Germinal center (tissue), 1 donor: ENCODE measurements at places on chromosomes 11 and 22.

GRCh38 chr11:567629-568292, 7.0 kb downstream of the RASSF7 start:
- no peak for DNase-seq

GRCh38 chr11:106999196-106999595, 19.1 kb downstream of the GUCY1A2 start:
- DNase-seq = no peak

DNA sequence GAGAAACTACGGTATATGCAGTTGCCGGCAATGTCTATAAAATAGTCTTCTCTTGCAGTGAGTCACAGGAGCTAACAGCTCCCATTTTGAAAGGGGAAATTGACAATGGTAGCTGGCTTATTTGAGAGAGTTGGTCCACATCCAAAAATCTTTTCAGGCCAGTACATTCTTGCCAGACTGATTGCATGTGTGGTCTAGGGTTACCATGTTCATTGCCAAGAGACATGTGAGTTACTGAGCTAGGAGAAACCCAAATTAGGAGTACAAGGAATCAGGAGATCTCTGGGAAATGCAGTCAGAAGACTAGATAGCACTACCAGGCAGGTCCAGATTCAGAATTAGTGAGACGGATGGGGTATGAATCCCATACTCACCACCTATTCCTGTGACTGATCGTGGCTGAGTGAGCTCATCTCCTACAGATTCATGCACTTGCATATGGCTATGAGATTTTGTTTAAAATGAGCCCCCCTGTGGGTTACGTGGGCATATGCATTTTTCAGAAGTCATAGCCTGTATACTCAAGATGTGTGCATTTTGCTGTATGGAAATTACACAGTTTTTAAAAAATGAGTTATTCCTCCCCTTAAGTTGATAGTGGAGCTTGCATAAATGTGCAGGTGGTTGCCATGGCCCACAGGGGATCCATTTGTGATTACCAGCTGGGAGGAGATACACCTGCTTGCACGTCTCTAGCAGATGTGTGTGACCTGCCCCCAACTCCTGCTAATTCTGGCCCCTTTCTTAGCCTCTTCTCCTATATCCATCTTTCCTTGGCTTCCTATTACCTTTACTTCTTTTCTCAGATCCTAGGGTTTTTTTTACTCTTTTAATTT, 102.7 kb downstream of the COMMD9 start:
- peak; percentile 21 for DNase-seq

DNA sequence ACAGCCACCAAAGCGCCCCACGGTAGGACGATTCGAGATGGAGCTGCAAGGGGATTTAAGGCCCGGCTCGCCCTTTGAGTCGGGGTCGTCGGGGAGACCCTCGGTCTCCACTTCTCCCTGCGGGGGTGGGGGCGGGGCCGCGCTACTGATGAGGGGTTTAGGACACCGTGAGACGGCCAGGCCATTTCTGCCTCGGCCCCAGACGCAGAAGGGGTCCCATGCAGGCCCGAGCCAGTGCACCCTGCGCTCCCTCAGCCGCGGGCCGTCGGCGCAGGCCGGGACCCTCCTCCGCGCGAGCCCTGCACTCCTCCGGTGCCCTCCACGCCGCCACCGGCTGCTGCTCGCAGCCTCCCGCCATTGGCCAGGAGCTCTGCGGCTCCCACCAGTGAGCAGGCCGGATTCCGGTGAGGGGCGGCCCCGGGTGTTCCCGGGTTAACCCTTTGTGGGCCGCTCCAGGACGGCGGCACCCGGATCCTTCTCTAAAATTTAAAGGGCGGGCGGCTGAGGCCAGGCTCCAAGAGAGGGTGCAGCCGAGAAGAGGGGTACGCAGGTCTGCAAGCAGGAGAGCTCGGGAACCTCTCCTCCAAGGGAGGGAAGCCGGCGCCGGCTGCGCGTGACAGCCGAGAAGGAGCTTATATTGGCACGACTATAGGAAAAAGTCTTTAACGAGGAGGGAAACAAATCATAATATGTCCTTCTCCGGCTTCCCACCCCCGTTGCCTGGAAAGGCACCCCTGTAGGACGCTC, 18.0 kb downstream of the CREB3L1 start:
- DNase-seq = peak; percentile 83

DNA sequence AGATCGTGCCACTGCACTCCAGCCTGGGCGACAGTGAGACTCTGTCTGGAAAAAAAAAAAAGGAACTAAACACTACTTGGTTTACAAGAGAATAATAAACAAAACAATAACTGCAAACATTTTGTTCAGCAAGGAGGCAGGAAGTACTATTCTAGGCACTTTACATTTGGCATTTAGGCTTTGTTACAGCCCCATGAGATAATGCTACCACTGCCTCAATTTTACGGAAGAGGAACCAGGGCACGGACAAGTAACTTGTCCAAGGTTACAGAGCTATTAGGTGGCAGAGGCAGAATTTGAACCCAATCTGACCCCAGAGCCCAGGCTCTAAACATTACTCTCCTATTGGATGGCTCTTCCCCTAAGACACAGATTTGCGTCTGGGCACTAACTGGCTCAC, 108.7 kb upstream of the AKIP1 start:
- no peak for DNase-seq

GRCh38 chr22:36900225-36900624, 13.2 kb upstream of the CSF2RB start:
- DNase-seq = no peak

DNA sequence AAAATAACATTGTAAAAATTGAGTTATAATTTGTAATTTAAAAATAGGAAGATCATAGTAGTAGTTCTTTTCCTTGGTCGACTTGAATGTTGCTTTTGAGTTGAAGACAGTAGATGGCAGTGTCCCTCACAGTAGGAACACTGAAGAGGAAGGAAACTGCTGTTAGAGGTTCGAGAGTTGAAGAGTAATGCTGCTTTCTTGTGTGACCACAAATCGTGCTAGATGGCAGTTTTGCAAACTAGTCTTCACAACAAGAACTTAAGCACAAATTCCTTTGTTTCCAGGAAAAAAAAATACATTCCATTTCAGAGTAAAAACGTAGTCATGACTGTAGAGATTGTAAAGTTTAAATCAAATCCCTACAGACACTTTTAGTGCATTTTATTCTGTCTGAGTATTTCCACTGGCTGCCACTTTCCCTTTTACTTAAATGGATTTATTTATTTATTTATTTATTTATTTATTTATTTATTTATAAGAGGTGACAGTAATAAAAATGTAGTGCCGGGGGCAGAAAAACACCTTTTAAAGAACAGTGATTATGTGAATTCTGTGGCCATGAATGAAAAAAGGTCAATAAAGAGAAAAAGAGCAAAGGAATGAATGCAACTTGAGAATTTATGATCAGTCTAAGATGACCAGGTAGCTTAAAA, 54.6 kb downstream of the SPECC1L start:
- peak; percentile 62 for DNase-seq

- DNase-seq = no peak
Measured at GRCh38 chr11:77351281-77351886, 49.9 kb upstream of the GDPD4 start.

DNA sequence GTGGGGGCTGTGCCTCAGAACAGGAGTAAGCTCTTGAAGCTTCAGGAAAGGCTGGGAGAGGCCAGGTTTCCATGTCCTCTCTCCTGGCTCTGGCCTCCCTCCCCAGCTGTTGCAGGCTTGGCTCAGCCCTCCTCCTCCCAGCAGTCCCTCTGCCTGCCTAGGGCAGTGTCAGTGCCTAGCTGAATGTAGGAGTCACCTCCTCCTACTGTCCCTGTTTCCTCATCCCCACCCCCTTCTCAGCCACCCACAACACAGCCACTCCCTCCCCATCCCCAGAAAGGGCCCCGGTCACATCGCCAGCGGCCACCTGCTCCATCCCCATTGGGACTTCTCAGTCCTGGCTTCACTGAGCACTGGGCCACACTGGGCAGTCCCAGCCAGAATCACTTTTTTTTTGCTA, 2.9 kb upstream of the FBLN1 start:
- no peak for DNase-seq

DNA sequence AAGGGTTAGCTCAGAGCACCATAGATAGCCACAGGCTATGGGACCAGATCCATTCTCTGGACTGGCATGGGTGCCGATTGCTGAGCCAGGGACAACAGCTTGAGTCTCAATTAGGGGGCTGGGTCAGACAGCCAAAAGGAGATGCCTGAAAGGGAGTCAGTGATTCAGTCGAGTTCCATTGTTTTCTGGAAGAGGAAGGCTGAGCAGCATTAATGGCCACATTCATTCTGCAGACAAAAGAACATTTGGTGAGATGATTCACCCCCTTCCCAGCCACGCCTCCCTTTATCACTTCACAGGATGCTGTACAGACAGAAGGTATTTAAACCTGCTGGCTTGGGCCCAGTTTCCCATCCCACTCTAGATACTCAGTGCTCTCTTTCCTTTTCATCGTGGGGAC, 131.9 kb downstream of the ADAMTS15 start:
- DNase-seq = no peak

DNA sequence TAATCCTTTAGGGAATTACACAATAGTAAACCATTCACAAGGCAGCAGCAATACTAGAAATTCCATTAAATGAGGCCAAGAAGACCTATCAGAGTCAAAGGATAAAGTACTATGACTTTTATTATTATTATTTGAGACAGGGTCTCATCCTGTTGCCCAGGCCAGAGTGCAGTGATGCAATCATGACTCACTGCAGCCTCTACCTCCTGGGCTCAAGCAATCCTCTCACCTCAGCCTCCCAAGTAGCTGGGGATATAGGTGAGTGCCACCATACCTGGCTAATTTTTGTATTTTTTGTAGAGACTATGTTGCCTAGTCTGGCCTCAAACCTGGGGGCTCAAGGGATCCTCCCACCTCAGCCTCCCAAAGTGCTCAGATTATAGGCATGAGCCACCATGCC, 51.8 kb downstream of the TTC28 start:
- DNase-seq = no peak

DNA sequence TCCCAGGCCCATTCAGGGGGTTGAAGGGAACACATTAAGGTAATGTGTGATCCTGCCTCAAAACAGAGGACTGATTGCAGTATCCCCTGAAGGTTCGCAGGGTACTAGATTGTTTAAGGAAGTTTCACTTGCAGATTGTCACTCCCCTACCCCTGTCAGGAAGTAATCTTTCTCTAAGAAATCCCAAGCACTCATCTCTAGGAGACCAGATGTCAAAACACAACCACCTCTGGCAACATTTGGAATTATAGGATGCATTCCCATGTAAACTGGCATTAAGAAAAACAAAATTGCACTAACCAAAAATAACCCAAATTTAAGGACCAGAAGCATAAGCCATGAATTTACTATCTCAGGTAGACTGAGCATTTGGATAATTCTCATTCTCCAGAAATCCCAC, 1.6 kb downstream of the MRPL17 start:
- no peak for DNase-seq

DNA sequence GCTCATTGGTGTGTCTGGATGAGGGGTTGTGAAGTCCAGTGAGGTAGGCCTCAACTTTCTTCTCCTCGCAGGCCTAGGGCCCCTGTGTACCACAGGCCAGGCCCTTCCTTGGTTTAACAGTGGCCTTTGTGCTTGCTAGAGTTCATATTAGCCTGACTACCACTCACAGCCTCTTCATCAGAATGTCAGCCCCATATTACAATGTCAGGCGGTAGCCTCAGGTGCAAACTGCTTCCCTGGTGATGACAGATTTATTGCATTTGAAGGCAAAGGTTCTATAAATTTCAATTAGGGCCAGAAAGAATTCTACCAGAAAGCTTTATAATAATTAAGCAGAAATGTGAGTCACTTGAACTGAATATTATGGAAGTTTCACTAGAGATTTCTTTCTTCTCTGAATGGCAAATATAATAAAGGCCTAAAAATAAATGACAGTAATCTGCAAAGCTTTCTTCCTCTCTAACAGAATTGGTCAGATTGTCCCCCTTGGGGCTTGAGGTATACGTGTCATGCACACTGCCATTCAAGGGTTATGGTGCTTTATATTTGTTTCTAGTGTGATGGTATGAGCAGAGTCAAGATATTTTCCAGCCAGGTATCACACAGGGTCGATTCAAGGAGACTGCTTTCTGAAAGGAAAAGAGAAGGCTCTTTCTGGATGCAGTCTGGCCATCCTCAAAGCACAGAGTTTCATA, 210.3 kb downstream of the CWF19L2 start:
- DNase-seq = no peak

DNA sequence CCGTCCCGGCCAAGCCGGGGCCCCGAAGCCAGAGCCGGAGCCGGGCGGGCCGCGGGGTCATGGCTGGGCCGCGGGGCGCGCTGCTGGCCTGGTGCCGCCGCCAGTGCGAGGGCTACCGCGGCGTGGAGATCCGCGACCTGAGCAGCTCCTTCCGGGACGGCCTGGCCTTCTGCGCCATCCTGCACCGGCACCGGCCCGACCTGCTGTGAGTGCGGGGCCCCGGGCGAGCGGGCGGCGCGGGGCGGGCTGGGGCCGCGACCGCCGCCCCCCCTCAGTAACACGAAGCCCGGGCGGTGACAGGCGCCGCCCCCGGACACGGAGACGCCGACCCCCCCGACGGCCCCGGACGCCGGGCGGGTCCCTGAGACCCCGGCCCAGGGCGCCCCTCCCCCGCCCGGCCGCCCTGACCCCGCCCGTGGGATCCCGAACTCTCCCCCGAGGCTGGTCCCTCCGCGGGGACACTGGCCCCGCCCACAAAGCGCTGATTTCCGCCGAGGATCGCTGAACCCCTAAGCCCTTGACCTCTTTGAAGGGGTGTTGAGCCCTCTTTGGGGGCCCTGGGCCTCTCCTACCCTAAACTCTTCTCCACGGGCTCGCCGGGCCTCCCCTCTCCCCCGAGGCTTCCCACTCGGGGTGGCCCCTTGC, 389 bp downstream of the MICALL1 start:
- DNase-seq = peak; percentile 47

DNA sequence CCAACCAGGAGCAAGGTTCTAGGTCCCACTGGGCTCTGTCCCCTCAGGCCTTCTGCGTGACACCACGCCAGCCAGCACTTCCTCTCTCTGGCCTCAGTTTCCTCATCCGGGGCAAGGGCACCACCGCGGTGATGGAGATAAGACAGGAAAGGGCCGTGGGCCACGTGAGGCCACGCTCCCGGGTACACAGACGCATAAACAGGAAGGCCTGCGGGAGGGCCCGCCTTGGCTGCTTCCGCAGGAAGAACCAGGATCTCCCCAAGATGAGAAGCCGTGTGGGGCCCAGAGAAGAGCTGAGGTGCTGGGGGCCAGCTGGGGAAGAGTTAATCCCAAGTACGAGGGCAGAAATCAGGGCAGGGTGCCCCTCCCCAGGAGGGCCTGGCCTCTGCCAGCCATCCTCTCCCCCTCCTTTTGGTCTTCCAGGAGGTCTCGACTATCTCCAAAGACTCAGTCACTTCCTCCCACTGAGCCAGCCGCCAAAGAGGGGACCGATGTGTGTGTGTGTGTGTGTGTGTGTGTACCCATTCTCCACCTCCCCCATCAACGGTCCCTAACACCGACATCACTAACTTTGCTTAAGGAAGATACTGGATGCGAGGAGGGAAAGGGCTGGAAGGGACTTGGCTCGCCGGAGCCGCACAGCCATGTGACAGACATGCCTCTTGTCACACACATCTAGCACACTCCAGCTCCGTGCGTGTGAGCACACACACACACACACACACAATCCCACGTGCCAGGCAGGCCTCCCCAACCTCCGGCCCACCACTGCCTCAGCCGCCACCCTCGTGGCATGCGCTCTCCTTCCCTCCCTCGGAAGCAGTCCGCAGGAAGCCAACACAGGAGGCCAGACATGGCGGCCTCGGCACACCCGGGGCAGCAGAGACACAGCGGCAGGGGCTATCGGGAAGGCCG, 1.4 kb downstream of the MFNG start:
- peak; percentile 71 for DNase-seq
